Hematopoietic multipotent progenitor cell treated with erythropoietin and hydrocortisone succinate and interleukin-3 and kit ligand, for 8 days (in vitro differentiated cells): ENCODE measurements at places on chromosomes 2 and 18.

- no peak for DNase-seq
These were observed 35.1 kb upstream of the RTN4 start for GRCh38 chr2:55085113-55086040.

DNA sequence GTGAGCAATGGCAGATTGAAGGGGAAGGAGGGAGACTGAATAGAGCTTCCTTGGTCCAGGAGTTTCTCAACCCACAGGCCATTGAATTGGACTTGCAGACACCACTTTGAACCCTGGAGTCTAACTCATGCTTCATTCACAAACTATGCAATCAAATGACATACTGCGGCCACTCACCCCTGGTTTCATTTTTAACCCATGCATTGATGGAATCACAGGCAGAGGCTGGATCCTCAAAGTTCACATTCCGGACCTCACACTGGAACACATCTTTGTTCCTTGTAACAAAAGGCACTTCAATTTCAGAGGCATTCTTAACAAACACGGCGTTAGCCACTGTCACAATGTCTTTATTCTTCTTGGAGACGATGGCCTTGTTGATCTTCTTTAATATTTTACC lies 40.7 kb downstream of the MRPL44 start:
- DNase-seq = no peak

- no peak for DNase-seq
These were observed 176.1 kb upstream of the SPRED2 start for GRCh38 chr2:65608466-65608865.

GRCh38 chr2:75003773-75004172 lies 45.3 kb downstream of the POLE4 start:
- DNase-seq = no peak

DNA sequence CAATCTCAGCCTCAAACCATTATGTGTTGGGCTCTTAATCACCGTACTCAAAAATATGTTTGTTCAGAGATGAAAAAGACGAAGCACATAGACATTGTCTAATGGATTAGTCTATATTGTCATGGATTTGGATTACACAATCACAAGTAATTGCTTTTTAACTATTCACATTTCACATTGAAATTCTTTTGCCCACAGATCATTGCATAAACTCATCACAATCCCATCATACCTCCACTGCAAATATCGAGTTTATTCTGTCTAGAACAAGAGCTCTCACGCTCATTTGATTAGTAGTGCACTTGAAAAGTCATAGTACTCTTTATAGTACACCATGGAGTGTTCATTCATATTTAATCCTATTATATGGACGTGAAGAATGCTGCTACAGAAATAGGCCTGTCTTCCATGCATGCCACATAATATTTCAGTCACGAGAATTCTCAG lies 97.9 kb upstream of the SOX11 start:
- no peak for DNase-seq

- DNase-seq = peak; percentile 56
These were observed 36.4 kb downstream of the WDSUB1 start for GRCh38 chr2:159249990-159250715.

- no peak for DNase-seq
These were observed 22.0 kb downstream of the FHL2 start for GRCh38 chr2:105376789-105377240.

- no peak for DNase-seq
These were observed 10.5 kb downstream of the LIMS2 start for GRCh38 chr2:127664895-127665225.

- no peak for DNase-seq
These were observed 6.4 kb upstream of the NPAS2 start for GRCh38 chr2:100813527-100813926.

- no peak for DNase-seq
These were observed 325.3 kb upstream of the MEX3C start for GRCh38 chr18:51522821-51523220.

- no peak for DNase-seq
These were observed 98.8 kb downstream of the ZNF521 start for GRCh38 chr18:25253136-25253535.

DNA sequence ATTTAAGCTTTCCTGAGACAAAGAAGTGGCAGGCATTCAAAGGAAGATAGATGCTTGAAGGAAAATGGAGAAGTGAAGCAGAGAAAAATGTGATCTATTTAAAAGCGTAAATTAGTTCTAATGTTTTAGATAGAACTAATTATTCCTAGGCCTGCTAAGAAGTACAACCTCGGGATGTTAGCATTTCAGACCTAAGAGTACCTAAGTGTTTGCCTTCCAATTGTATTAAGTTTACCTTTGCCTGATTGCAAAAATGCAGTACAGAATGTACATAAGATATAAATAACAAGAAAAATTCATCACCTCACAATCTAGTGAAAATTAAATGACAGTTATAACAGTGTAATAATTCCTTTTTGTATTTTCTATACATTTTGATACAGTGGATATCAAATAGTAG lies 71.1 kb upstream of the HNMT start:
- DNase-seq = no peak

DNA sequence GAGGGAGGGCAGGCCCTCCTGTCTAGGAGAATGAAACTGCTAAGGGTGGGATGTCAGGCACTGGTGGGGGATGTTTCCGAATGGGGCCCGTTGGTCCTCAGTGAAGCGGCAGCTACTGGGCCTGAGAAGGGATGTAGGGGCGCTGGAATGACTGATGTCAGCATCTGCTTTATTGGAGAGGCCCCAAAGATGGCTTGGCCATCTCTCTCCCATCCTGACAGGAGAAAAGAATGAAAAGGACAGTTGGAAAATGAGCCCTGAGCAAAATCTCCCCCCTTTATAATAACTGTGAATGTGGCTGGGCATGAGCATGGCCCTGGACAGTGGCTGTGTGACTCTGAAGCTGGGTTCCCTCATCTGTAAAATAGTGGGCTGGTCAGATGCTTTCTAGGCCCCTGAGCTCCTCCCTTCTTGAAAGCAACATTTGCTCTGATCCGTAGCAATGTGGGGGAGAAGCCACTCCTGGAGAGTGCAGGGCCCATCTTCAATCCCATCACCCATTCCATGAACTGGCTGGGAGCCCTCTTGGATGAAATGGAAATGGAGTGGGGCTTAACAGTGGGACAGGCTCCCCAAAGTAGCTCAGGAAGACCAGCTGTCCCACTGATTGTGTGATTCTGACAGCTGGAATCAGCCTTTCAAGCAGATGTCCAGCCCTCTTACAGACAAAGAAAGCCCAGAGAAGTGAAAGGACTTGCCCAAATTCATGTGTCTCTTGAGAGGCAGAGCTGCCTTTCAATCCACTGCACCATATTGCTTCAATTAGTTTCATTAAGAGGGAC lies 232.7 kb upstream of the SMAD2 start:
- no peak for DNase-seq

- DNase-seq = no peak
These were observed 78.4 kb downstream of the DPP4 start for GRCh38 chr2:161995553-161996016.

GRCh38 chr2:172968061-172968469 lies 107.6 kb upstream of the MAP3K20 start:
- no peak for DNase-seq

DNA sequence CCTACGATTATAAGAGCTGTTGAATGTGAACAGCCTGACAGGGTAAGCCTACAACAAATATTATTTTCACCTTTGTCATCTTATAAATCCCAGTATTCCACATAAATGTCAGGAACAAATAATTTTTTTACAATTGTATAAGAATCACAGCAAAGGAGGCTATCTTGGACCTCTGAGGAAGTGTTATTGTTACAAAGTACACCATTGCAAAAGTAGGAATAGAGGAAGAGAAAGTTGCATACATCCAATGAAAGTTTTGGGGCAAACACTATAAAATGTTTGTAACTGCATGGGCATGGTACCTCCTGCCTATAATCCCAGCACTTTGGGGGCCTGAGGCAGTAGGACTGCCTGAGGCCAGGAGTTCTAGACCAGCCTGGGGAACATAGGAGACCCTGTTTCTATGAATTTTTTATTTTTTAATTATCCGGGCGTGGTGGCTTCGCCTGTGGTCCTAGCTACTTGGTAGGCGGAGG lies 715 bp upstream of the MEMO1 start:
- no peak for DNase-seq

GRCh38 chr2:25920786-25921415 lies 42.6 kb upstream of the ASXL2 start:
- DNase-seq = no peak

DNA sequence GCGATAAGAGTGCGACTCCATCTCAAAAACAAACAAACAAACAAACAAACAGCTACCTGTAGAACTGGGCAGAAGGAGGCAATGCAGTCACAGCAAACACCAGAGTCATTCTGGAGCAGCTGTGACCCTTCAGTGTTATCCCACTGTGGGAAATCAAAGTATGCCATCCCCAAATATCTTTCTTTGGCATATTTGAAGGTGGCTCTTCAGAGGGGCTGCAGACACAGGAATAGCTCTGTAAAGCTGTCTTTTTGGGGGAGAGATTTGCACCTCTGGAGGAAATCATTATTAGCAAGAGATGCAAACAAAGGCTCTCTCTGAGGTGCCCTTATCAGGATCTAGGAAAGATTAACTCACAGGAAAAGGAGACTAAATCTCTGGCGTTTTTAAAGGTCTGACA lies 98.5 kb upstream of the XPO1 start:
- DNase-seq = no peak

- no peak for DNase-seq
These were observed 641.9 kb downstream of the SLC4A3 start for GRCh38 chr2:220269367-220269766.

DNA sequence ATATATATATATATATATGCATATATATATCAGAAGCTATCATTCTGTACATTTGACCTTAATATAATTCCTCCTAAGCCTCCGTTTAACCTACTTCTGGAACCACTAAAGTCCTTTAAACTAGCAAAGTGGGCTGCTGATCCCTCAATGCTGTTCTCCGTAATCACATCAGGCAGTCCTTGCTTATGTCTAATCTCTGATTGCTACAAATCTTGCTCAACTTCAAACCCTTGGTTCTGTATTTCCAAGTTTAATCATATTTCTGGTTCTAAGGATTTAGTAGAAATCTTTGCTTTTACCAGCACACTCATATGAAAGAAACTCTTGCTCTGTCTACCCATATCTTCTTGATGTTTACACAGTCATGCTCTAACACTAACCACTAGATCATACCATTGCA lies 91.5 kb upstream of the GALNT13 start:
- no peak for DNase-seq

- DNase-seq = no peak
These were observed 120.3 kb downstream of the PXDN start for GRCh38 chr2:1623906-1624445.
